ENCODE measurements at places on chromosomes 6 and 20.
A peak's percentile ranks its signal among the peaks of the same experiment; 100 is the strongest.

DNA sequence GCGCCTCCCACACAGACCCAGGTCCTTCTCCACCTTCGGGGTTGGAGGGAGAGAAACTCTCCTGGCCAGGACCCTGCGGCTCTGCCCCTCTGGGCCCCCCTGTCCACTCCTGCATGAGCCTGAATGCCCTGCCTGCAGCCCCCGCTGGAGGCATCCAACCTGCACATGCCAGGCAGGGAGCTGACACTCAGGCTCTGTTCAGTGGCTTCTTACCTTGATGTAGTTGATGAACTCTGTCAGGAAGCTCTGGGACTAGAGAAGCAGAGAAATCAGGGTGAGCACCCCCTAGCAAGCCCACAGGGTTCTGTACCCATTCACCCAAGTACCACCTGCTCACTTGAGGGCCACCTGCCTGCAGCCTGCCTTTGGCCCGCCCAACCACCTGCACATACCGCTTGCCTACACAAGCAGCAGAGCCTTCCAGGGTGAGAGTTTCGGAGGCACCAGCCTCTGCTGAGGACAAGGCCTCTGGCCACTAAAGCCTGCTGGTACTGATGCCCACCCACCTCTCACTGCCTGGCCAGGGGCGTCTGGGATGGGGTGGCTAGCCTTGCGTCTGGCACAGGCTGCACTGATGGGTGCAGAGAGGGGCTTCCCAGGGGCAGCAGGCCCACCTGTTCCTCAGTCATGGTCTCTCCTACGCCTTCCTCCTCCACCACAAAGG is 9.7 kb downstream of the DDRGK1 start:
- no peak for DNase-seq

GRCh38 chr6:98566126-98566525 is 268.2 kb upstream of the POU3F2 start:
- no peak for DNase-seq

DNA sequence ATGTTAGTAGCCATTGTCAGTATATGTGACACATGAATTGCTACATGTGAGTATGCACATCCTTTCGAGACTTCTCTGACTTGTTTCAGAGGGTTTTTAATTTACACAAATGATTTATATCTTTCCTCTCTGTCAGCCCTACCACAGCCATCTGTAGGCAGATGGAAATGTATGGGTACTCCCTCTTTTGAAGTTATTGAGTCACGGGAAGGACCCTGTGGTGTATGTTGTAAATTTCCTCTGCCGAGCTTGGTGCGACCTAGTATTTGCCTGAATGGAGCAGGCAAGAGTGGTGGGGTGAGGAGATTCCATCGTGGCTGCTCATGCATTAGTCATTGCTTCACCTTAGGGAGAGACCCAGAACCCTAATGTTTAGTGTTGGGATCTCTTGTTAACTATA is 171.9 kb downstream of the JARID2 start:
- no peak for DNase-seq

GRCh38 chr6:119207971-119208725 is 129.7 kb upstream of the FAM184A start:
- DNase-seq: no peak

DNA sequence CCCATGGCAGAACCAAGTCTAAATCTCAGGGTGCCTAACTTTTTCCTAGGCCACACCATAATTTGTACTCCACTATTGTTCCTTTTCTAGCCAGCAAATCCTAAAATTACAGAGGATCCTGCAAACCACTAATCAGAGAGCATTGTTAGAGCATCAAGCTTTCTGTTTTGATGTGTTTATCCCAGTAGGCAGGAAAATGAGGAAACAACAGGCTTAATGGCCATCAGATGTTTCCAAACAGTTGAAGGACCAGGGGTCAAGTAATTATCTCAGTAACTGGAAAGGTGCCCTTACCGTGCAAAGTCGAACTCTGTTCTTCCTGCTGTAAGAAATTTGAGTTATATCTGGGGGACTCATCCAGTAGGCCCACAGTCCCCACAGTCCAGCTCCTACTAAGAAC is 58.7 kb downstream of the RALY start:
- no peak for DNase-seq

- DNase-seq: peak; percentile 33
Measured at GRCh38 chr6:41209547-41210320, 8.8 kb upstream of the TREML2 start.

- no peak for DNase-seq
Measured at GRCh38 chr6:42226645-42227143, 9.0 kb upstream of the MRPS10 start.

- DNase-seq: peak; percentile 95
Measured at GRCh38 chr6:31400467-31401289, 2.7 kb upstream of the MICA start.

- no peak for DNase-seq
Measured at GRCh38 chr6:90078513-90079289, 184.4 kb downstream of the GJA10 start.

DNA sequence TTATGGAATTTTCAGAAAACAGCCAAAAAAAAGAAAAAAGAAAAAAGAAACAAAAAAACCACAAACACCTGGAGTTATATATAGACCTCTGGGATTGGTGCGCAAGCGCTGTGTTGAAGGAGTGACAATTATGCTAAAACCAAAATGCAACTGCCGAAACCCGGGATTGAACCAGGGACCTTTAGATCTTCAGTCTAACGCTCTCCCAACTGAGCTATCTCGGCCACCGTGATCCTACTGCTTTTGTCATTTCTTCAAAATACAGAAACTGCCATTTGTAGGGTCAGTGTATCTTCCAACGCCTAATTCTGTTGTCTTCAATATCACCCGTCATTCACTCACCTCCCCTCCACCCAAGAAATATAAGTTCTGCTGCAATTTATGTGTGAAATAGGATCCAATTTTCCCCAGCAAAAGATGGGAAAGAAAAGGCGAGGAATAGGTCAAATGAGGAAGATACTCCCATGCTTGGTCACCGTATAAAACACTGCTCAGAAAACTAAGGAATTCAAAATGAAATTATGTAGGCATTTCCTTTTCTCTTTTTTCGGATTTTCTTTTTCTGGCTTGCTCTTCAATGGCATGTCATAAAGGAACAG is 116.0 kb downstream of the TRIM27 start:
- DNase-seq: peak; percentile 57

- DNase-seq: peak; percentile 53
Measured at GRCh38 chr6:145813285-145814034, 1.1 kb downstream of the FBXO30 start.
